NCI-H2029 treated with DMSO at 0.1 percent for 48 hours (cell line): ENCODE measurements at places on chromosomes 4 and X.

DNA sequence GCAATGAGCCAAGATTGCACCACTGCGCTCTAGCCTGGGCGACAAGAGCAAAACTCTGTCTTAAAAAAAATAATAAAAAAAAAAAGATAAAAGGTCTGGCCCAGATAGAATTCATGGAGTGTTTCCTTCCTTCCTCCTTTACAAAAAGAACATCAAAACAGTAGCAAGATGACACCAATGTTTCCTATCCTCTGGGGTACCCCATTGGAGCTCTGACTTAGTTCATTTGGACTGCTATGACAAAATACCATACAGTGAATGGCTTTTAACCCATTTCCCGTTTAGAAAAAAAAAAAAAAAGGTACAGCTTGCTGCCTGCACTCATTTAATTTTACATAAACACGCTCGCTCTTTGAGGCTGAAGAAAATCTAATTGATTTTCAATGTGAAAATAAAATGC lies 89.9 kb upstream of the PRKX start:
- no peak for DNase-seq

- DNase-seq = no peak
Observed at GRCh38 chr4:45072981-45073380, 346.6 kb upstream of the GNPDA2 start.

GRCh38 chrX:27598312-27598711 lies 8.2 kb downstream of the DCAF8L2 start:
- DNase-seq = no peak

DNA sequence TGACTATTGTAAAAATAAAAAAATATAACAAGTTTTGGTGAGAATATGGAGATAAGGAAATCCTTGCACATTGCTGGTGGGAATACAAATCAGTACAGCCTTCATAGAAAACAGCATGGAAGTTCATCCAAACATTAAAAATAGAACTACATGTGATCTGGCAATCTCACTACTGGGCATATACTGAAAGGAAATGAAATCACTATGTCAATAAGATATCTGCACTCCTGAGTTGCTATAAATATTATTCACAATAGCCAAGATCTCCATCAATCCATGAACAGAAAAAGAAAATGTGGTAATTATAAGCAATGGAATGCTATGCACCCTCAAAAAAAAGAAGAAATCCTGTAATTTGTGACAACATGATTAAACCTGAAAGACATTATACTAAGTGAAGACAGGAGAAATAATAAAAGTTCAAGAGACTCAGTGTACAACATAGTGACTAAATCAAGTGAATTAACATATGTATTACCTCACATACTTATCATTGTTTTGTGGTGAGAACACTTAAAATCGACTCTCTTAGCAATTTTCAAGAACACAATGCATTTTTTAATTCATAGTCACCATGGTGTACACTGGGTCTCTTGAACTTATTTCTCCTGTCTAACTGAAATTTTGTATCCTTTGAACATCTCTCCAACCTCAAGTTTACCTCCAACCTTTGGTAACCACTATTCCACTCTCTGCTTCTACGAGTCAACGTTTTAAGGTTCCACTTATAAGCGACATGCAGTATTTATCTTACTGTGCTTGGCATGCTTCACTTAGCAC lies 1703.7 kb upstream of the AGA start:
- no peak for DNase-seq

- DNase-seq = no peak
Observed at GRCh38 chrX:48043056-48043455, 28.4 kb downstream of the ZNF630 start.

- DNase-seq = no peak
Observed at GRCh38 chrX:102808336-102808735, 87.8 kb downstream of the GPRASP3 start.

DNA sequence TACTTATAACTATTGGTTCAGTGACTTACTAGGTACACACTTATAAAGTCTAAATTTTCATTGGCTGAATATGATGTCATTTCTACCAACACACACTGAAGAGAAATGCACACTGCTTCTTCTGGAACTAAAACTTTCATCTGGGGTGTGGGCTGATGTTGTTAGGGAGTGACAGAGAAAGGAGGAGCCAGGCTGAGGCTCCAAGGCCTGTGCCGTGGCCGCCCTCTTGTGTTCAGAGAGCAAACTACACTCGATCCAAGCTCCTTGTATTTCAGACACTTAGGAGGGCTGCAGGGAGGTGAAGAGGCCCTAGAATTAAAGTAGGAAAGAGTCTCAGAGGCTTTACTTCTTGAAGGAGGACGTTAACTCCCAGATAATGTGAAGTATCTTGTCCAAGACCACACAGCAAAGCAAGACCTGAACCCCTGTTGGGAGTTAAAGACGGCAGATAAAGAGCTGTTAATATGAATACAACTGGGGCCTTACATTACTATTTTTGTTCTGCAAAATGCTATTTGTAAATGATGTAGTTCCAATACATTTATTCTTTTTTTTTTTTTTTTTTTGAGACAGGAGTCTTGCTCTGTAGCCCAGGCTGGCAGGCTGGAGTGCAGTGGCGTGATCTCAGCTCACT lies 137.5 kb downstream of the AFAP1 start:
- peak; percentile 46 for DNase-seq

DNA sequence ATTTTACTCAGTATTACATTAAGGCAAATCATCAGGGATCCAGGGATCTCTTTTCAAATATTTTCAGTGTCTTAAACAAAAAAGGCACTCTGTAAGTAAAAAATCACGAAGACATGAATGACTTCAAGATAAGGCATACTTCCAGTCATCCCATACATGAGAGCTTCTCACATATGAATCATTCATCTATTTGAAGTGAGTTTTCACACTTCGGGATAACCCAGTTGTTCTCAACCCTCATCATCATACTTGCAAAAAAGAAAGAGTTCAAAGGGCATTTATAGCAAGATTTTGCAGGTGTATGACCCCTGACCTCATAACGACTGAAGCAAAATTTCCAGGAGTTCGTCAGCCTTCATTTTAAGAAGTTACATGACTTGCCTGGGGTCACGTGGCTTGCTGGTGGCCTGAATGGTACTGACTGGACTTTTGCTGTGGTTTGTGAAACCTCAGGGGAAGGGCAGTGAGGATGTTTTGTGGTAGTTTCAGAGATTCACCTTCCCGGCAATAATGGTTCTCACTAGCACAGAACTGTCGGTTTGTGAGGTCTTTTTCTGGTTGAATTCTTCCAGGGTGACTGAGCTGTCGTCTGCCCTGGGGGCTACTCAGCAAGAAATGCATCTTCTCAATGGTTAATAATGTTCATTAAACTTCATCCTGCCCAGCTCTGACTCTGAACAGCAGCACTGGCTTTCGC lies 115.8 kb upstream of the SHISA3 start:
- no peak for DNase-seq

DNA sequence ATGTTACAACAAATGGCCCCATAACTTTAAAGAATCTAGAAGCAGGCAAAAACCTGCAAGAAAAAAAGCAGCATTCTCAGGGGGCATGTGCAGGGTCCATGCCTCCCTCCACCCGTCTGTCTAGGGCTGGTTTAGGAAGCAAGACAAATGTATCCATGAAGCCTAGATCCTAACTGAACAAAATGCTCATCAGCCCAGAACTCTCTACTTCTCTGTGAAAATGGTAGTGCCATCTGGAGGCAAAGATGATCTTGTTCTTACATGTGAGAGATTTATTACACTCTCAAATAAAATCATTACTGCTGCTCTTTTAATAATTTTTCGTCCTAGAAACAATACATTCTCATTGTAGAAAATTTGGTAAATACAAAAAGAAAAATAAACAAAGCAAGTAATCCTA lies 26.7 kb downstream of the NR3C2 start:
- DNase-seq = no peak

- no peak for DNase-seq
Observed at GRCh38 chr4:74097631-74098426, 1.2 kb downstream of the CXCL2 start.
